ENCODE measurements at places on chromosomes 1 and 21.

DNA sequence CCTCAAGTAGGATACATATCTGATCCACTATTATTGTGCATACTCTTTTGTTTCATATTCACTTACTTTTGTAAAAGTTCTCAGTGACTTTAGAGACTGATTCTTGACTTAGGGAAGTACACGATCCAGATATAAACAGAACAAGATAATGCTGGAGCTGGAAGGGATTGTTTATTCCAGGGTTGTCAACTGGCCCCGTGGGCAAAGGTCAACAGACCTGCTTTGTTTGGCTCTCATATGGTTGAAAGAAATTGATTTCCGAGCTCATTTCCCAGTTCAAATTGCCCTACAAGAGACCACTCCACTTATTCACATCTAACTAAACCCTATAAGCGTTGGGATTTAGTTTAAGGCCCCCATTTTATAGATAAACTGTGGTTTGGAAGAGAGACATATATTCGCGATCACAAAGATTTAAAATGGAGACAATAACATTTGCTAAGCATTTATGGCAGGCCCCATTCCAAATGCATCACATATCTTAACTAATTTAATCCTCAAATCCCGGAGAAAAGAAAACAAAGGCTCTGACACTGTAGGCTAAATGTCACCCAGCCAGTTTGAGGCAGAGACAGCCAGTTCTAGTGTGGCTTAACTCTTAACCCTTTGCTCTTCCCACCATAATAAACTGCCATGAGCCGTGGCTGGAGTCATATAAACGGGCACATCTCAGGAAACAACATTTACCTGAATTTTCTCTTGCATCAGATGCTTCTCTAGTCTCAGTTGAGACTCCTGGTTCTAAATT lies 20.6 kb downstream of the REG4 start:
- DNase-seq: no peak

DNA sequence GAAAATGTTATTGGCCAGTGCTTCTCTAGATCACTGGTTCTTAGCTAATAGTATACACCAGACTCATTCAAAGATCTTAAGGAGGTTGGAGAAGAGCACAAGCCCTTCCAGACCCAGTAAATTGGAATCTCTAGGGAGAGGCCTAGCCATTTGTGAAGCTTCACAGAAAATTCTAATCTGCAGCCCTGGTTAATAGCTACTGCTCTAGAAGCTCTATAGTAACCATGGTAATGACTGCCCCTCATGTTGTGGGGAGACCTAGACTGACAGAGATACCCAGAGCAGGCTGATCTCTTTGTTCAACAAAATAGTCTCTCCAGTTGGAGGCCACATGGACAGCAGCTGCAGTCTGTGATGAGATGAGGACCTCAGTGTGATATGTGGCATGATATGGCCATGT lies 31.7 kb downstream of the ARID1A start:
- DNase-seq: no peak

DNA sequence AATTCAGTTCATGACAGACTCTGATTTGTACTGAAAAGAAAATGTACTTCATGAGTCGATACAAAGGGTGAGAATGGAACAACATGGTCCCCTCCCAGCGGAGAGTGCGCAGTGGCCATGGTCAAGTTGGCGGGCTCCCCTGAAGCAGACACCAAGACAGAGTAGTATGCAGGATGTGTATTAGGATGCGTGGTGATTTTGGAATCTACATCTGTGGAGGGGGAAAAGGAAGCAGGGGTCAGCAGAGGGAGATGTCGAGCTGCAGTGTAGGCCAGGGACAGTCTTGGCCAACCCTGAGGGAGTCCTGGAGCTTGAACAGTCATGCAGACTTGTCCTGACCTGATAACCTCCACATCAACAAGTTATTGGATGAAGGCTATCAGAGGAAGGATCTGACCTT lies 481.0 kb downstream of the OMA1 start:
- no peak for DNase-seq

DNA sequence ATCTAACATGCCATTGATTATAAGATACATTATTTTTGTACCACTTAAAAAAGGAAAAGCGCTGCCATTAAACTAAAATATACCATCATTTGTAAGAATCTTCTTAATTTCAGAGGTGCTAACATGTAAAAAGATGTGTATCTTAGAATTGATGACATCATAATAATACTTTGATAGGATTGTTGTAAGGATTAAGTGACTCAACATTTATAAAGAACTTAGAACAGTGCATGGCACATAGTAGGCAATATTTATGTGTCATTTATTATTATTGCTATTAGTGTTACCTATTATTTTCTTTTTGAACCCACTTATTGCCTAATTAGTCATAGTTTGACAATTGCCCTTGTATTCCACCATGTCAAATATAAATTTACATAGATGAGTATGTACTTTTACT lies 21.8 kb downstream of the HIPK1 start:
- no peak for DNase-seq

DNA sequence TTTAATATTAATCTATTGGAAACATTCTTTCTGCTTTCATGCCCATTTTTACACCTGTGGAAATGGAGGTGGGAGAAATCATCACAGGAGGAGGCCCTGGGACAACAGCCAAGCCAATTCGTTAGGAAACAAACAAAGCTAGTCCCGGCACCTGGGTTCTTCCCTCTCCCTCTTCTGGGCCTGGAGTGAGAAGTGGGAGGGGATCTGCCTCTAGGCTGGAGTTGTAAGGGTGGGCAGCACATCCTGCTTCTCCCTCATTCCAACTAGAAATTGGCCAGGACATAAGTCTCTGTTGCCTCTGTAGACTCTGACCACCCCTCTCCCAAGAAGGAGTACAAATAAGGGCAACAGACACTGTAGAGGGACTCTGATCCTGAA lies 20.2 kb upstream of the ERO1B start:
- no peak for DNase-seq
